Activated CD4-positive, alpha-beta memory T cell treated with anti-CD3 and anti-CD28 coated beads for 36 hours (primary cell): ENCODE measurements at places on chromosomes 12 and 14.

- DNase-seq, result no peak
These were observed 36.8 kb upstream of the SGPP1 start for GRCh38 chr14:63764620-63765139.

- DNase-seq, result no peak
These were observed 37.0 kb upstream of the INF2 start for GRCh38 chr14:104652386-104652785.

- DNase-seq, result peak; percentile 13
These were observed 88.9 kb upstream of the BTG1 start for GRCh38 chr12:92234533-92234932.

DNA sequence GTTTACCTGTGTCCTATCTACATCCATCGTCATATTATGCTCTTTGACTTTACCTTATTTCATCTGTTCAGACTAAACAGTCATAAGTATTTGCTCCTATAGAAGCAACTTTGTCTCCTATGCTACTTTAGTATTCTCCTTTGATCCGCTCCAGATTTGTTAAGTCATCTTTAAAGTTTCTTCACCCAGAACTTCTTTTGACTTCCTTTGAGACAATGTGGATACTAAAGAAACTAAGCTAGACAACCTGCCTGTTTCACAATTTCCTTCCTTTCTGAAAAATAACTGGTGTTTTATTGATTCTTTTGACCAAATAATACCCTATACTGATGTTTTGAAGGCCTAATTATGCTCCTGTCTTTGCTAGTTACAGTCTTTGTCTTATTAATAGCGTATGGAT is 30.0 kb upstream of the LRRK2 start:
- DNase-seq, result no peak

DNA sequence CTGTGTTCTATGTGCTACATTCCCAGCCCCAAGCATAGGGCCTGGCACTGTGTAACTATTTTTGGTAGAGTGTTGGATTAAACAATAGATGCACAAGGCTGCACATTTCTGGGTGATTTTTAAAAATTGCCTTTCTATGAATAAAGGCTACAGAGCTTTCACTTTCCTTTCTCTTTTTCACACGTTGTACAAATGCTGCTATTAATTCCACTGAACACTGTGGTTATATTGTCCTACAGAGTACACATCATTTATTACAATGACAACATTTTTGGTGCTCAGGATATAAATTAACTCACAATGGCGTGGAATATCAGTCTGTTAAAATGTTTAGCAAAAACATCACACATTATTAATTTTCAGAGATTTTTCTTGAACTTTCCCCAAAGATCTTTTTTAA is 3.6 kb upstream of the EML1 start:
- no peak for DNase-seq

DNA sequence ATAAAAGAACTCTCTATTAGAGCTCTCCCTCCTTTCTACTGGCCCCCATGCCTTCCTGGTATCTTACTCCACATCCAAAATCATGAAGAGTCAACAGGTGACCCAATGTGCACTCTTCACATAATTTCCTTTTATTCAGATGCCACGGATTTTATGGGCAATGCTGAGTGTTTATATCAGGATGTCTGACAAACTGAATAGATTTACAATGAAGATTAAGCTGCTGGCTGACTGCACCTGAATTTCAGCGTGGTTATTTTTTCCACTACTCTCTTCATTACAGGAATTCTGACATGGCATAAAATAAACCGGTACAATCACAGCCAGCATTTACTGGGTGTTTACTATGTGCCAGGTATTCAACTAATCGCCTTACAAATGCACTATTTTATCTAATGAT is 29.4 kb upstream of the CERS5 start:
- no peak for DNase-seq

DNA sequence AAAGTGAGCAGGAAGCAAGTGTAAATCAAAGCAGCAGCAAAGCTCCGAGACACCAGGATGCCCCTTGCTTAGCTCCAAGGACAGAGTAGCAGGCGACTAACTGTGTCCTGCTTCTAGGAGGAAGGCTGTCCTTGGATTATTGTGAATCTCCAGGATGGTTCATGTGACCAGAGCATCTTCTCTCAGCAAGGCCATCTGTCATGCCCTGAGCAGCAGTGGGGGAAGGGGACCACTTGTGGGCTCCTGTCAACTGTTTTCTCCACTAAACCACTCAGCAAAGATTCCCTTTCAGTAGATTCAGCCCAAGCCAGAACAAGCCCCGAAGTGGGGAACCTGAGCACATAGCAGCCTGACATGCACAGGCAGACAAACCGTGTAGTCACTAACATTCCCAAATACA is 19.4 kb downstream of the MAP3K9 start:
- no peak for DNase-seq

DNA sequence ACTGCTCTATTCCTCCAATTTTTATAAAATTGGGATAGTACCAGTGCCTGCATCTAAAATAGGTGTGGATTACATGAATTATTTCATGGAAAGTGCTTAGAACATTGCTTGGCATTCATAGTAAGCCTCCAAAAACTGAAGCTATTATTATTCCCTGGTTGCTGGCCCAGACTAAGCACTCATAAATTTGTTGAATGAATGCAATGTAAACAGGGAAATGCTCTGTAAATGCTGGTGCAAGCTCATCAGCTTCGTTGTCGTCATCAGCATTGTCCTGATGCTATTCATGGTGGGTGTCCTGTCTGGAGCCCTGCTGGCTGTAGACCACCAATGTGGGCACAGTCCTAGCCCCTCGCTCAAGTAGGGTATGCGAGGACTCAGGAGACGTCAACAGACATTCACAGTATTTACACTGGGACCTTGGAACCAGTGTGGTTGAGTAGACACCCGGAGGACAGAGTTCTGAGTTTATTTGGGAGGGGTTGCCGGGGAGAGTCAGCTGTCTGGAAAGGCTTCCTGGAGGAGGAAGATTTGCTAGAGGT is 16.5 kb downstream of the BDKRB2 start:
- no peak for DNase-seq

DNA sequence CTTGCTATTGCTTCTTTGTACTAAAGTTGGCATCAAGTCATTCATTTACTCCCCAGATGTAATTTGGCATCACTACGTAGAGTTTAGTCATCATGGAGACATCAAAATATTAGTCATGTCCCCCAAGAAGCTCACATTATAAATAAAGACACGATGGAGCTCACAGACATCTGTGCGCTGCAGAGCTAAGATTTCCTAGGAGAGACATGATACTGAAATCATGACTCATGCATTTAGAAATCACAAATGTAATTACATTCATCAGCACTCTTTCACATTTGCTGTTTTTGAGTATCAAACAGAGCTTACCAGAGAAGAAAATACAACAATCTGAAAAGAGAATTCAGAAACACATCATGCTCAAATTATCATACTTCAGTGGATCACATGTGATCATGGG is 169.8 kb downstream of the LRIG3 start:
- DNase-seq, result no peak

- DNase-seq, result no peak
These were observed at the start of gene CLEC4D for GRCh38 chr12:8513256-8513655. CLEC4D (plus strand) TSS chr12:8513503; CDS start chr12:8513733, 230 bp downstream.

GRCh38 chr14:59870277-59871165 is at the start of gene RTN1:
RTN1 (minus strand) TSS chr14:59870776; CDS start chr14:59870630, 146 bp downstream.
- peak; percentile 30 for DNase-seq

GRCh38 chr14:28766469-28766955 is at the start of gene FOXG1:
FOXG1 (plus strand) TSS chr14:28766787; CDS start chr14:28767280, 493 bp downstream.
- no peak for DNase-seq

GRCh38 chr12:1022032-1022970 is 31.3 kb downstream of the ERC1 start:
- DNase-seq, result no peak

- DNase-seq, result peak; percentile 45
These were observed 22.2 kb upstream of the GPR132 start for GRCh38 chr14:105087308-105087962.

DNA sequence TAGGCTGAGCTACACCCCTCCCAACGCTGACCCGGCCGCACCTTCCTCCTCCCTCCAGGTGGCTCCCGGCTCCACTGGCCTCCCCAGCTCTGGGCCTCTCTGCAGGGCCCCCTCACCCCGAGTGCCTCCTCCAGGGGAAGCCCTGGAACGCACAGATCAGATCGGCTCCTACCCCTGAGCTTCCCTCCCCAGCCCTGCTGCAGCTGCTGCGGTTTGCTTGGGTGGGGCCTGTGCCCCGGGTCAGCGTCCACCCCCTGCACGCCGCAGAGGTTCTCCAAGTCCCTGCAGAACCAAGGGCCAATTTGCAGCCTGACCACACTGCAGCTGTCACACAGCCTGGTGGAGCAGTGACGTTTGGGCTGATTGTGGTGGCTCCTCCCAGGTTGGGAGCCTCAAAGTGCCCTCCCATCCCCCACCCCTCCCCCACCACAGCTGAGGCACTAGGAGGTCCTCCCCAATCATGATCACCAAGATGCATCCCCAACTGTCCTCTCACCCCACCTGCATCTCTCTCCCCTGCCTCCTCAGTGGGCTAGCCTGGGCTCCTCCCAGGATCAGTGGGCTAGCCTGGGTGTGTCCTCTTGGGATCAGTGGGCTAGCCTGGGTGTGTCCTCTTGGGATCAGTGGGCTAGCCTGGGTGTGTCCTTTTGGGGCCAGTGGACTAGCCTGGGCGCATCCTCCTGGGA is 12.8 kb upstream of the FBRSL1 start:
- no peak for DNase-seq

GRCh38 chr14:71474301-71475265 is 457.6 kb upstream of the RGS6 start:
- no peak for DNase-seq

DNA sequence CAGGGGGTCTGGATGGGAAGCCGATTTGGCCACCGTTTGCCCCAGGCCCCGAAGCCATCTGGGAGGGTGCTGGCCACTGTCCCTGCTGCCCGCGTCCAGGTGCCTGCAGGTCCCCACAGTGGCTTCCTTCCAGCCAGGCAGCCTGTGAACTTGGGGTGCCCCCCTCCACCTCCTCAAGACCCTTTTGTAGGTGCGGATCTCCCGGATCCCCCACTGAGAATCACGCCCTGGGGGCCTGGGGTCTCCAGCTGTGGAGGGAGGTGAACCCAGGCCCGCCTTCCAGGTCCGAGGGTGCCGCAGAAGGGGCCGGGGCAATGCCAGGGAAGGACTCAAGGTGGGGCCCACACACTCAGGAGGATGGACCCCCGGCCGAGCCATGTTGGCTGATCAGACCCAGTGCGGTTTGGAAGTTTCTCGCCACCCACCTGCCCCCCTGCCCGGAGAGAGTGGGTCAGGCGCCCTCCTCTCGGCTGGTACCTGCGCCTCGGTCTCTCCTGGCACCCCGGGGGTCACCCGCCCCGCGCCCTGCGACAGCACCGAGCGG is 1.7 kb downstream of the MMP17 start:
- no peak for DNase-seq

DNA sequence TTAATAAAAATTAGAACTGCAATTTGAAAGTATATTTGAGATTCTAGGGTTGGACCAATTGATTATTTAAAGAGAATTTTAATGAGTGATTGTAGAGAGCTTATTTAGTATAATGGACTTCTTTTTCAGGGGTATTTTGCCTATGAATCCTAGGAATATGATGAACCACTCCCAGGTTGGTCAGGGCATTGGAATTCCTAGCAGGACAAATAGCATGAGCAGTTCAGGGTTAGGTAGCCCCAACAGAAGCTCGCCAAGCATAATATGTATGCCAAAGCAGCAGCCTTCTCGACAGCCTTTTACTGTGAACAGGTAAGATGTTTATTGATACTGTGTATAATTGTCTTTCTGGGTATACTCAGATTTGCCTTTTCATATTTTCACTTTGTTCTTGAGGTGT is 35.9 kb upstream of the KCNMB4 start:
- no peak for DNase-seq

GRCh38 chr14:95037273-95037672 is 120.1 kb downstream of the DICER1 start:
- no peak for DNase-seq
